ENCODE measurements at places on chromosomes 6 and 20.

- no peak for DNase-seq
These were observed 55.2 kb upstream of the TAGAP start for GRCh38 chr6:159099961-159100360.

- no peak for DNase-seq
These were observed 64.9 kb upstream of the HMGCLL1 start for GRCh38 chr6:55643861-55644260.

DNA sequence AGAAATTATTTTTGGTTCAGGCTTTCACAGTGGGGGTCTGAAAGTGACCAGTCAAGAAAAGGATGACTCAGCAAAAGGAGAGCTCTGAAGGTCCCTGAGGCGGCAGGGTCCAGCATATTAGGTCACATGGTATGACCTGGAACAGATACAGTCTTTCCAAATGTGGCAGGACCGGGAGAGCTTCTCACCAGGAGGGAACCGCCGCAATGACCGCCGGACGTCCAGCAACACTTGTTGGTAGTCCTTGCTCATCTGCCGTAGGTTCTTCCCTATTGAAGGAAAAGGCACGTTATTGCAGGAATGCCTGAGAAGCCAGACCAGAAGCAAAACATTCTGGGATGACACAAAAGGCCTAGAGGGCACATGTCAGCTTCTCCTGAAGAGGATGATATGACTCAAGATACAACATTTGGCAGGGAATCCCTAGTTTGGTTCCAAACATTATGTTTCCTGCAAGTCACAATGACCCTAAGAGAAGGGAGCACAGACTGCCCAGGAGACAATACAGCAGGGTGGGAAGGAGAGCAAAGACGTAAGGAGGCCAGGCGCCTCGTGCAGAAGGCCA is 17.4 kb downstream of the TBC1D20 start:
- no peak for DNase-seq

- peak; percentile 70 for DNase-seq
These were observed 557 bp upstream of the DYNLRB1 start for GRCh38 chr20:34515484-34516246.

GRCh38 chr6:24743944-24744335 is 25.0 kb upstream of the C6orf62 start:
- DNase-seq: peak; percentile 60

DNA sequence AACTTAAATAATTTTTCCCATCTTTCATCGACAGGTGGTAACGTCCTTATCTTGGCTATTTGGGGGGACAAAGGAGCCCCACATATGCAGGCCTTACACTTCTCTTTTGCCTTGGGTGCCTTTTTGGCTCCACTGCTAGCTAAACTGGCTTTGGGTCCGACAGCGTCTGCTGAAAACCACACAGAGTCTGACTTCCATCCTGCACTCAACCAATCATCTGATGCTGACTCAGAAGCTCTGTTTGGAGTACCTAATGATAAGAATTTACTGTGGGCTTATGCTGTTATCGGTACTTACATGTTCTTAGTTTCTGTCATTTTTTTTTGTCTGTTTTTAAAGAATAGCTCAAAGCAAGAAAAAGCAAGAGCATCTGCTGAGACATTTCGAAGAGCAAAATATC is 178.5 kb downstream of the SLC16A10 start:
- no peak for DNase-seq

DNA sequence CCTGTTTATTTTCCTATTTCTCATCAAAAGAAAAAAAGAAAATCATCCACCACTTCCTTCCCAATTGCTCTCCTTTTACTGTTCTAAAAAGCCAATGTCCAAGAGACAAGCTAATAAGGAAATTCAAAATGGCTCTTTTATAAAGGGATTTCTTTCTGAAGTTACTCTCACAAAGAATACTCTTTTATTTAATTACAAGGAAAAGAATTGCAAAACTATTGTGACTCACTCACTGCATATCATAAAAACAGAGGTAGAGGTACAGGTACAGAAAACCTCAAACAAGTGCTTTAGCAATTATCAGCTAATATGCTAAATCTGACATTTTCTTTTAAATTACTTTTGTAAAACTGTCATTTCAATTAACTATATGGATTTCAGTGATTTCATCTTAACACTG is 18.1 kb downstream of the DEK start:
- DNase-seq: no peak

DNA sequence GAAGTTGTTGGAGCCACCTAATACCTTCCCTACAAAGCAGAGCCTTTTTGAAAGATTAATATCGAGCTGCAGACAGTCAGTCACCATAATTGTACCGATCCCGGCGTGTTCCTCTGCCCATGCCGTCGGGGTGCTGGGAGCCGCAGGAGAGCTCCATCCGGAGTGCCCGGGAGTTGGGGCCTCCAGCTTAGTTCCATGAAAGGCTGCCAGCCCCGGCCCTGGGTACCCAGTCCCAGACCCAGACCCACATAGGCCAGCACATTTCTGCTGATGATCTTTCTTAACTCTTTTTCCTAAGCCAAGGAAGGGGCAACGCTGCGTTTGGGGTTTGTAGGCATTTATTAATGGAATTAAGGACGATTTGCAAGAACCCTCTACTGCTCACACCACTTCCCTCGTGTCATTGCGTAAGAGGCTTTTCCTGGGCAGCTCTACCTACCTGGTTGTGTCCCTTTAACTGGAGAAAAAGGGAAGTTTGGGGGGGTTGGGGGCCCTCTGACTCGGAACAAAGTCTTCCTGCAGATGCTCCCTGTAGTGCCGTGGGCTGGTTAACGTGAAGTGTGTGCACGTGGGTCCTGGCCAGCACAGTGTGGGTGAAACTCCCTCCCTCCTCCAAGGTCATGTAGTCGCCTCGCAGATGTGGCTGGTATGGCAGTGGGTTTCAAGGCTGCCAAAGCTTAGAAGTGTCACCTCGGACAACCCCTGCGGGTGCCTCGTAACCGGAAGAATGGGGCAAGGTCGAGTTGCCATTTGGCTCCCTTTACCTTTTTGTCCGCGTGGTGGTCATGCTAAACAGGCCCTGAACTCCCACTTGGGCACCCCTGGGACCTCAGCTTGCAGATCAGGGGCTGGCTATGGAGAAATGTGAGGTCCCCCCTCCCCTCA is 54.3 kb upstream of the APCDD1L start:
- no peak for DNase-seq

DNA sequence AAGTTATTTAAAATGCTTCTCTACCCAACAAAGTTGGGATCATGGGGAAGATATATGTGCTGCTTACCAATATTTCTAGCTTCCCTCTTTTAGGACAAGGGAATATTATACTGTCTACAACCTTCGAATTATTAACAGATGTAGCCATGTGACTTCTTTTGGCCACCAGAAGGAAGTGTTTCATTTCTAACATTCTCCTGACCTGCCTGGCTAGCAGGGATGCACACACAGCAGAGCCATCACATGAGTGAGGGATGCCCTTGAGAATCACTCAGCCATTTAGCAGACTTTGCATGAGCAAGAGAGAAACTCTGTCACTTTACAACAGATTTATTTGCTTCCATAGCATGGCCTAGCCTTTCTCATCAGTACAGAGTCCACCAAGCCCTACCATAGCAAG is 230.7 kb upstream of the MARCKS start:
- DNase-seq: no peak

DNA sequence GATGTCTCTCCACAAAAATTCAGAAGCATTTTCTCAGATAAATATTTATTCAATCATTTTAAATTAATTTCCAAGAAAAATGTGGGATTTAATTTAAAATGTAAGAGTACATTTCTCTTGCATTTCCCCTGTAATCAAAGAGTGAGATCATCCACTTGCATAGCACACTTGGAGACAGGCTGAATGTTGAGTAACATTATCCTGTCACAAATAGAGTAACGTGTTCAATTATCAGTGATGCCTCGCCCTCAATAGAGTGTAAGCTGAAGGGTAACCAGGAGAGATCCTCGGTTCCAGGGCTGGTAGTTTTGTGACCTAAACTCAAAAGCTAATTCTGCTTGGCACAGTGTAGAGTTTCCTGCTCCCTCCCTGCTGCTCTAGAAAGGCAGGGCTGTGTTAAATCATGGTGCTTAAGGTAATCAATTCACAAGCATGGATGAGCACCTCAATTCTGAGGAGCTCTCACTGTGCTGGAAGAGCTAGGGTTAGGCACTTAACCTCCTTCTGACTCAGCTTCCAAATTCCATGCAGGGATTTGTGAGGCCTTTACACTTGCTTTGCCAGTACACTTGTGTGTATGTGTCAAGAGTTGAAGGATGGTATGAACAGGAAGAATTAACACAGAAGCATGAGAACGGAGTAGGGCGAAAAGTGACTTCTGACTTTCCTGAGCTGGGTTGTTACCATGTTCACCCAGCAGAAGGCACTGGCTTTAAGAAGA is 56.6 kb downstream of the MMUT start:
- no peak for DNase-seq

GRCh38 chr6:7201732-7202541 is 94.2 kb downstream of the RREB1 start:
- DNase-seq: peak; percentile 76

Measured in germinal center (tissue), 1 donor.